Activated T-helper 1 cell treated with anti-CD3 and anti-CD28 coated beads, Interleukin-2, amount 50 U/mL, for 16 hours (primary cell): ENCODE measurements at places on chromosomes 4 and X.

- DNase-seq = no peak
Measured at GRCh38 chr4:155954939-155955338, 1.3 kb upstream of the CTSO start.

GRCh38 chr4:113248320-113248719 is 198.9 kb downstream of the ANK2 start:
- DNase-seq = no peak

DNA sequence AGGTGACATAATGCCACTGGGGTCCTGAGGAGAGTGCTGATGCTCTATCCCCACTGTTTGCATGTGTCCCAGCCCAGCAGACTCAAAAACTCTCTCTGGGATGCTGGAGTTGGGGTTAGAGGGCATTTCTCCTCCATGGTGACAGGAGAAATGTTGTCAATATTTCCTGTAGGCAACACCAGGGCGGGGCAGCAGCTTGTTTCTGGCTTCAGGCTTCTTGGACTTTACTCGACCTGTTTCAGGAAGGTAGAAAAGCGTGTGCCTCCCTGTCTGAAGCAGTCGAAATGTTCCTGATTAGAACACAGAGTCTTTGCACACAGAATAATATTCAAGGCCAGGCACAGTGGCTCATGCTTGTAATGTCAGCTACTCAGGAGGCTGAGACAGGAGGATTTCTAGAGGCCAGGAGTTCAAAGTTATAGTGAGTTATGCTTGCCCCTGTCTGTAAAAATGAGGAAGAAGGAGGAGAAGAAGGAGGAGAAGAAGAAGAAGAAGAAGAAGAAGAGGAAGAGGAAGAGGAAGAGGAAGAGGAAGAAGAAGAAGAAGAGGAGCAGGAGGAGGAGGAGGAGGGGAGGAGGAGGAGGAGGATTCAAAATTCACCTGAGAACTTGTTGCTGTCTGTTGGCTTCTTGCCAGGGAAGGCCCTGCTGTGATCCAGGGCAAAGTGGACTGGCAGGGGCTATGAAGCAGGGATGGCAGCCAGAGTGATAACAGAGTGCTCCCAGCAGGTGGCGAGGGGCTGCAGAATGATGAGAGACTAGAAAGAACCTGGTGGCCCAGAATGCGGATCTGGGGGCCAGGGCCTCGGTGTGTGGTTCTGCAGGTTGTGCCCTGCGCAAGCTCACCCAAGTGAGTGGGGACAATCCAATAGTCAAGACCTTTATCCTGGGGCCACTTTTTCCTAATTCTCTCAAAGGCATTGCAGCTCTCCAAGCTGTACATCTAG is 82.9 kb downstream of the RTL5 start:
- DNase-seq = no peak

DNA sequence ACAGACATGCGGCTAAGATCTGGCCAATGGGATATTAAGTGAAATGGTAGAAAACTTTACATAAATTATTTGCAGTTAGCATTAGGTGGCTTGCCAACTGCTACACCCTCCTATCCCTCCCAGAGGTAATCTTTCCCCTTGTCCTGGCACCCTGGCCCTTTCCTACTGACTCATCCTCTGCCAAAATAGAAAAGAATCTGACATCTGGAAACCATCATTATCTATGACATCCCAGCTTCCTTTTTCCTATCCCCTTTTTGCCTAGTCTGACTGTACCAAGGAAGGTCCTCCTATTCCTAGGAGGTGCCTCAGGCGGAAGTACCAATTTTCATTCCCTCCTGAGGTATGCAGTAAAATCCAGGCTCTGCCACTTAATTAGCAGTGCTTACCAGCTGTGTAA is 163.6 kb upstream of the KLF3 start:
- no peak for DNase-seq

- DNase-seq = no peak
Measured at GRCh38 chrX:55777596-55777995, 60.0 kb downstream of the RRAGB start.

GRCh38 chrX:10482261-10482660 is 138.1 kb downstream of the MID1 start:
- DNase-seq = no peak

- no peak for DNase-seq
Measured at GRCh38 chr4:80225595-80225994, 28.3 kb downstream of the PRDM8 start.

DNA sequence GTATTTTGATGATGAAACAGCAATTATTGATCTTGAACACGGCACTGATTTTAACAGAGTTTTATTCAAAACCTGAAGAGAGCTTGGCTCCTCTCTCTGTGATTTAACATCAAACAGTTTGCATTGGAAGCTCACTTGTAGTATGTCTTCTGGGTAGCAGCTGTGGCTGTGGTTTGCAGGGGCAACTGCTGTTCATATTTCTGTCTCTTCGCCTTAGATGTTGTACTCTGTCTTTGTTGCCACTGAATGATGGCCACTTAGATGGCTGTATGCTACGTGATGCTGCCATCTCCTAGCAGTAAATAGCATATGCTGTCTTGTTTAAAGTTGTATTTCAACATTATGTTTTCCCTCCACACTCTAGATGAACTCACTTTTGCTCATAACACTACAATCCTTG is 1743.0 kb upstream of the TENM3 start:
- DNase-seq = no peak

- no peak for DNase-seq
Measured at GRCh38 chr4:144589512-144589911, 56.4 kb upstream of the HHIP start.

DNA sequence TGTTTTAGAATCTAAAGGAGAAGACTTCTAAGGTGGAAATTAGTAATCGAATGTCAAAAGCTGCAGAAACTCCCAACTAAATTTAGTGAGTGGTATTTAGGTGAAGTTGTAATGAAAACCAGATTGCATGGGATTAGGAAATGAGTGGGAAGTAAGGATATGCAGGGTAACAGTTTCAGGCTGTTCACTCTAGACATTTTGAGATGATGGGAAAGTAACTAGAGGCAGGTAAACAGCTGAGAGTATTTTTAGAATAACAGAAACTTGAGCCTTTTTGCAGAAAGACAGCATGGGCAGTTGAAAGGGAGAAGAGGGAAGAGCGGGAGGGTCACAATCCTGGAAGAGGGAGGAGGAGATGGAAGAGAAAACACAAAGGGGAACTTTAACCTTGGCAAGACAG is 12.7 kb downstream of the SPRY1 start:
- no peak for DNase-seq

DNA sequence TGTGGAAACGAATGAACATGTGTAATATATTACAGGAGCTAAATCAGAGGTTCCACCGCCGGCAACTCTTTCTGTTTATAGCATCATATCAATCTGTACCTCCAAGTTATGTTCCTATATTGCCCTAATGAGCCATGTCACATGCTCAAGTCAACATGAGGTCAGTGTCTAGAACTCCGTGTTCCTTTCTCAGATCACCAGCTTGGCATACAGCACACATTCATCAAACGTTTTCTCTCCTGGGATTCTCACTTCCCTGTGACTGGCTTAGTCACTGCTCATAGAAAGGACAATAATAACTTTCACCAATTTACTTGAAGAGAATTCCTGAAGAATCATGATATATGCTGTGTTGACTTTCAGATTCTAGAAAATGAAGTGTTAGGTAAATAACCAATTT is 532.0 kb upstream of the SPANXN1 start:
- no peak for DNase-seq

- no peak for DNase-seq
Measured at GRCh38 chr4:81723927-81724587, 252.3 kb upstream of the RASGEF1B start.

DNA sequence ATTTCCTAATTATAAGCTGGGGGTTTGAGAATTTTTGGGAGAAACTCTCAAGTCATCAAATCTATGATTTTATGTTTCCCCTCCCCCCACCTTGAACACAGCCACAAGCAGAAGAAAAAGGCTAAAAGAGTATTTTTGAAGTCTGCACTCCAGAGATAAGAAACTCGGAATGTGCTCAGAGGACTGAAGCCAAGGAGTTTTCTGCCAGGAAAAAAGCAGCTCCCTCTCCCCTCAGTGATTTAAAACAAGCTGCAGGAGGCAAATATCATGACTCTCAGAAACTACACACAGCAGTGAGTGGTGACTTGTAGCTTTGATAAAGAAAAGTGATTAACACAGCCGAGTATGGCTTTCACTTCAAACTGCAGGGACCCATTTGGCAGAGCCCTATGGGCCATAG is 800.2 kb upstream of the FTHL17 start:
- no peak for DNase-seq

GRCh38 chrX:11431786-11432185 is 138.6 kb downstream of the AMELX start:
- no peak for DNase-seq

DNA sequence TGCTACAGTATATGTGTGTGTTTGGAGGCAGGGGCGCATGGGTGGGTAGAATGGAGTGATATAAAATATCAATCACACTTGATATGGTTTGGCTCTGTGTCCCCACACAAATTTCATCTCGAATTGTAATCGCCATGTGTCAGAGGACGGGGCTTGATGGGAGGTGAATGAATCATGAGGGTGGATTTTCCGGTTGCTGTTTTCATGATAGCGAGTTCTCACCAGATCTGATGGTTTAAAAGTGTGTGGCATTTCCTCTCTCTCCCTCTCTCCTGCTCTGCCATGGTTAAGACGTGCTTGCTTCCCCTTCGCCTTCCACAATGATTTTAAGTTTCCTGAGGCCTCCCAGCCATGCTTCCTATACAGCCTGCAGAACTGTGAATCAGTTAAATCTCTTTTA is 14.8 kb downstream of the SOWAHB start:
- no peak for DNase-seq

DNA sequence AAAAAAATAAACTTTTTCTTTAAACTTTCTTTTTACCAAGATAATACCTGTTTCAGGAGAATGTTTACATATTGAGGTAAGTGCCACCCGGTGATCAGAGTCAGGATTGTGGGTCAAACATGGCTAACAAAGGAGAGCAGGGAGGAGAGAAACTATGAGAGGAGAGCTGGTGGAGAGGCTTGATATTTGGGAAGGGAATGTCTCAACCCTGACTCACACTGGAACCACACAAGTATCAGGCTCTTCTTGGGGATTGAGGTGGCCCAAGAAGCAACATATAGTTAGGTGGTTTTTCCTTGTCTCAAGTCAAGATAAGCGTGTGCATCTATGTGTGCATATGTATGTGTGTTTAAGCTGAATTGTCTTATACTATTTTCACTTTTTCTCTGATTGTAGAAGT is 6.7 kb downstream of the TCEAL1 start:
- DNase-seq = no peak

- DNase-seq = no peak
Measured at GRCh38 chr4:182235021-182235795, 8.0 kb upstream of the TENM3 start.

GRCh38 chr4:12583275-12583674 is 900.9 kb downstream of the RAB28 start:
- no peak for DNase-seq

- DNase-seq = no peak
Measured at GRCh38 chrX:65508851-65509250, 25.7 kb downstream of the LAS1L start.

- no peak for DNase-seq
Measured at GRCh38 chrX:48480142-48480541, 4.1 kb downstream of the FTSJ1 start.

DNA sequence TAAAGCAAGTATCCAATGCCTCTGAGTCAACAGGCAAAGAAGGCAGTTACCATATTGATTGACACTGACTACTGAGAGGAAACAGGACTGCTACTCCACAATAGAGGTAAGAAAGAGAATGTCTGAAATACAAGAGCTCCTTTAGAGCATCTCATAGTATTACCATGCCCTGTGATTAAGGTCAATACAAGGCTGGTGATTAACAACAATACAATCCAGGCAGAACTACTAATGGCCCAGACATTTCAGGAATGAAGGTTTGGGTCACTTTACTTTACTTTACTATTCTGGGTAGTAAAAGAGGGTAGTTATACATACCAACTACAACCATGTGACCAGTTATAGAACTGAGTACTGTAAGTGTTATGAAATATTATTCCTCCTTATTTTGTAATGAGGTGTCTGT is 44.5 kb downstream of the BRWD3 start:
- DNase-seq = no peak

DNA sequence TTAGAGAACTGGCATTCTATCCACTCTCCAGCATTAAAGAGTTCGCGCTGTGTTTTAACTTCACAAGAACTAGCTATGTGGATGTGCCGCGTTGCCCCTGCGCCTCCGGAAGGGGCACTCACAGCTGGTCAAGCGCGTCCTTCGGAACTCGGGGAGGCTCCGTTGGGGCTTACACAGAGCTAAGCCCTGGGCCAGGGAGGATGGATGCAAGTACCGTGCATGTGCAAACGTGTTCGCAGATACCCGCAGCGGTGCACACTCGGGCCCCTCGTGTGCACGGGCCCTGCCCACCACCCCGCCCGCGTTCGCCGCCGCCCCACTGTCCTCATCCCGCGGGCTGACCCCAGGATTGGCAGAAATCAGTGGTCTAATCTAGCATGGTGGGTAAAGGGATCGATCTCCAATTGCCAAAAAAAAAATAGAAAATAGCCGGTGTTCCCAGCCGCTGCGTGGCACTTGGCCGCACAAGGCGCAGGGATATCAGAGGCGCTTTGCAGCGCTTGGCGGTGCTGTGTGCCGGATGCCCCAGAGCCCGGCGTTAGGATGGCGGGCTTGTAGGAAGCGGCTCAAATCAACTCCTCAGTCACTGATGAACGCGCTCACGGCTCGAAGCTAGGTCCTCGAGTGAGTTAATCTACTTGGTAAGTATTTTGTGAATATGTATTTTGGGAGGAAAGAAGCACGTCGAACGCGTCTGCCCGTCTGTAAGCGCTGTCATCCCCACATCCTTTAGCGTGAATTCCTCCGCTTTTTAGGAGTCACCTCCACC is 989 bp upstream of the PCDH10 start:
- no peak for DNase-seq

DNA sequence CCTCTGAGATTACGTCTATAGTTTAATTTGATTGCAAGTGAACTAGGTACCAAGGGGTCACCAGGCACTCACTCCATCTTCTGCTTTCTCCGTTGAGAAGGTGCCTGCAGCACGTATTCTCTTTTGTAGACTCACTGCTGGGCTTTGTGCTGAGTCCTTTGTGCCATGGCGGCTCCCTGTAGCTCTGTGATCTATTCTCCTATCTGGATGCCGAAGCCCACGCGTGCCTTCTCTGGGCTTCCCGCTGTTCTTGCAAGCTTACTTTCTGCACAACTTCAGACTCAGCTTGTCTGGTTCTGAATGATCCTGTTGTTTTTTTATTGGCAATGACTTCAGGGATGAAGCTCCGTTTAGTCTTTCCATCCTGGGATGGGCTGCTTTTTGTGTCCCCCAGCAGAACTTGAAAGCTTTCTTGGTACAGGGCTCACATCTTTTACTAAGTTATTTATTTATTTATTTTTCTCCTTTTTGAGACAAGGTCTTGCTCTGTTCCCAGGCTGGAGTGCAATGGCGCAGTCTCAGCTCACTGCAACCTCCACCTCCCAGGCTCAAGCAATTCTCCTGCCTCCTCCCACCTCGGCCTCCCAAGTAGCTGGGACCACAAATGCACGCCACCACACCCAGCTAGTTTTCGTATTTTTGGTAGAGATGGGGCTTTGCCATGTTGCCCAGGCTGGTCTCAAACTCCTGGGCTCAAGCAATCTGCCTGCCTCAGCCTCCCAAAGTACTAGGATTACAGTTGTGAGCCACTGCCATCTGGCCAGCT is 100.9 kb upstream of the NKX1-1 start:
- DNase-seq = no peak
